ENCODE measurements at places on chromosomes 7 and 10.
A peak's percentile ranks its signal among the peaks of the same experiment; 100 is the strongest.

- DNase-seq: no peak
Observed at GRCh38 chr10:112230325-112230988, 46.9 kb upstream of the GPAM start.

DNA sequence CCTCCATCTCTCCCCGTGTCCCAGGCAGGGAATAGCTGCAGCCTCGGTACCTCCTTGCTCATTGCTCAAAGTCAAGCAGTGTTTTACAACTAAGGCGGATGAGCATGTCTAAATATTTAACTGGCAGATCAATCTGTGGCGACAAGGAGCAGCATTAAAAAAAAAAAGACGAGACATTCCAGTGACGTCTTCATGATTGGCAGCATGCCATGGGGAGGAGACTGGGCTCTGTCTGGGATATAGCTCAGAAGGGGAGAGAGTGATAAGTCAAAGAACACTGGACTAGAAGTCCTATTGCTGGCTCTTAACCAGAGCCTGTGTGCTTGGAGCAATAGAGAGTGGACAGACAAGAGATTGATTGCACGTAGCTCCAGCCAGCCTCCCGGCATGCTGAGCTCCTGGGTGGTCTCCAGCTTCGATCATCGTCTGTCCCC is 287.5 kb upstream of the PODXL start:
- DNase-seq: no peak

GRCh38 chr10:76178532-76179292 is 747.3 kb downstream of the LRMDA start:
- DNase-seq: no peak

DNA sequence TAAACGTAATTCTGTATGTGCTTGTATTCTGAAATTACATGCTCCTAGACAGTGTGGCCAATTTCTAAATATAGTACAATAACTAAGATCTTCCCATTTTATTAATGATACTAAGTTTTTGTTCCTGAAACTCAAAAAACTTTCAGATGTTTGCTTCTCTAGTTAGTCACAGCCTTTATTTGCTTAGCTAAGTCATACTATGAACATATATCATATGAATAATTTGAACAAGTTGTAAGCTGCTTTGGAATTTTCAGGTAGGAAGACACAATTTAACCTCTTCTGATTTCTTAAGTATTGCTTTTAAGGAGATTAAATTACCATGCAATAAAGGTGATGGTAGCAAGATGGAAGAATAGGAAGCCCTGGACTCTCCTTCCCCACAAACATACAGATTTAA is 148.7 kb downstream of the AMPH start:
- no peak for DNase-seq

DNA sequence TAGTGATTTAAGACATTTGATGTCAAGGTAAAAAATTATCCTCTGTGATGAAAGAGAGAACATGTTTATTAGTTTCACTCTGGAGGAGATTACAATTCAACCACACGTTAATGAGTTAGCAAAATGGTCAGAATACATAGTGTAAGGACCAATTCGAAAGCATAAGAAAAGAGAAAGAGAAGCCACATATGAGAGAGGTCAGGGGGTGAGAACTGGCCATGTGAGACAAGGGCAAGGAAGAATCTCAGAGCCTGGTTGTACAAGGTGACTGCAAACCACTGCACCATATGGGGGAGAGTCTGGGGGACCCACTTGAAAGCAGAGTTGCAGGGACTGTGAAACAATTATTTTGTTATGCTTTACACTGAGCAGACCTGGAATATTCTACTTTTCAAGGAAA is 27.7 kb upstream of the BET1 start:
- no peak for DNase-seq

DNA sequence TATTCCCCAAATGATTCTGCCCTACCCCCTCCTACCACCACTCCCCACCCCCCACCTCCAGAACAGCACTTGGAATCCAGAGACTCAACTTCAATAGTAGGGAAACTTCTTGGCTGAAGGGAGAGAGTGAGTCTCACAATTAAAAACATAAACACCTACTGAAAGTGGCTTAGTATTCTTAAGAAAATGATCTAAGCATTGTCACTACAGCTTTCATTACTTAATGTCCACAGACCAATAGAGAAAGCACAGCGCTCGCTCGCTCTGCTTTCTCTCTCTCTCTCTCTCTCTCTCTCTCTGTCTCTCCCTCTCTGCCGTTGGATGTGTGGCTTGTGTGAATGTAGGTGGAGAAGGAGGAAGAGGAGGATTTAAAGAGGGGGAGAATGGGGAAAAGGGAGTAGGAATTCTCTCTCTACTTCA is 1.5 kb upstream of the SEMA3A start:
- no peak for DNase-seq

DNA sequence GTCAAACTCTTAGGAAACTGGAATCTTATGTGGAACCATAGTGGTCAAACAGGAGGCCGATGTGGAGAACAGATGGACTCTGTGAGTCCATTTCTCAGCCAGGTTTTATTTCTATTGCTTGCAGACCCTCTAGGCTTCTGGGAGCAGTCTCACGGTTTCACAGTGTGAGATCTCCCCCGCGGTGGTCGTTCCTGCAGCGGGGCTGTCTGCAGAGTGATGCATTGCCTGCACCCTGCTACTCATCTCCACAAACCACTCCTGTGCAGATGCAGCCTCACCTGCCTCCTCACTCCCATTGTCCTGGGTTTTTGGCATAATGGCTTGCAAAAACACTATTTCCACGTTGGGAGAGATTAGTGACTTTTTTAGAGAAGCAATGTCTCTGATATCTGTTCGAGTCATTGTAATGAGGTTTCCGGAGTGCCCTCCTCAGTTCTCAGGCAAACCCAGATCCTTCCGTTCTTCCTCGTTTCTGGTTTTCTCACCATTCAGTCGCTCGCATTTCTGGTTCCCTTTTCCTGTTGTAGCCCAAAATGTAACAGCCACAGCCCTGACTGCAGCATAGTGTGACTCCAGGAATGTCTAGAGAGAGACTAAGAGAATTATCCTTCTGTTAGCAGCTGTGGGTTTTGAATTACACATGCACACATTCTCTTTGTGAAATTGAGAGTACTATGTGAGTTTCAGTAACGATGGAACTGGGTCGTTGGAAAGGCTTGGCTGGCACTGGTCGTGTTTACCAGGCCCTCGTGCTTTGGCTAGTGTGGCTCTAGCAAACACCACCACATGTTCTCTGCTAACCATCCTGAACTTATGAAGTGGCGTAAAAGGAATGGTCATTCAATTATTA is 30.2 kb downstream of the ACADSB start:
- peak; percentile 8 for DNase-seq

GRCh38 chr10:36114913-36115312 is 472.8 kb upstream of the FZD8 start:
- no peak for DNase-seq

Measured in inflammatory macrophage treated with lipopolysaccharide for 1 hour (primary cell).